Mammary epithelial cell (primary cell): ENCODE measurements at places on chromosomes 16 and 17. TPM values are rescaled to one million over a fixed set of nuclear protein-coding genes. Genes with fewer than 3 reads are reported as not detected.

The CCL5 gene
- total RNA-seq: not detected in 2 replicates

- no peak for DNase-seq
Observed at GRCh38 chr17:149897-150584, 12.7 kb downstream of the SCGB1C2 start.

GRCh38 chr16:57422026-57422944 is 17.7 kb downstream of the CCL17 start:
- DNase-seq: peak; percentile 33

- DNase-seq: no peak
Observed at GRCh38 chr17:74857191-74857590, 2.5 kb downstream of the GRIN2C start.
